ENCODE measurements at places on chromosomes 5 and 9. TPM values are rescaled to one million over a fixed set of nuclear protein-coding genes. Genes with fewer than 3 reads are reported as not detected.
A peak's percentile ranks its signal among the peaks of the same experiment; 100 is the strongest.

The GABRA1 gene
- total RNA-seq, result not detected

The SH3PXD2B gene
- 11.1 TPM for total RNA-seq

The PGM5 gene
- total RNA-seq, result 56.8 TPM

The IFNA21 gene
- total RNA-seq, result not detected

- peak; percentile 11 for DNase-seq
Observed at GRCh38 chr5:115599502-115599901, 2.8 kb downstream of the TICAM2 start.

All from left colon (tissue), 2 donors.